ENCODE measurements at places on chromosomes 2 and 18.

GRCh38 chr2:176851889-176852483 is 360.6 kb upstream of the HNRNPA3 start:
- DNase-seq = no peak

GRCh38 chr18:39167990-39168389 is 1602.4 kb upstream of the CELF4 start:
- no peak for DNase-seq

GRCh38 chr2:85694052-85695025 is at the start of gene GNLY:
Gene GNLY (plus strand): TSS chr2:85694358. CDS start chr2:85694419, 61 bp downstream.
- DNase-seq = no peak

GRCh38 chr18:48845174-48845573 is 105.6 kb downstream of the SMAD7 start:
- no peak for DNase-seq

DNA sequence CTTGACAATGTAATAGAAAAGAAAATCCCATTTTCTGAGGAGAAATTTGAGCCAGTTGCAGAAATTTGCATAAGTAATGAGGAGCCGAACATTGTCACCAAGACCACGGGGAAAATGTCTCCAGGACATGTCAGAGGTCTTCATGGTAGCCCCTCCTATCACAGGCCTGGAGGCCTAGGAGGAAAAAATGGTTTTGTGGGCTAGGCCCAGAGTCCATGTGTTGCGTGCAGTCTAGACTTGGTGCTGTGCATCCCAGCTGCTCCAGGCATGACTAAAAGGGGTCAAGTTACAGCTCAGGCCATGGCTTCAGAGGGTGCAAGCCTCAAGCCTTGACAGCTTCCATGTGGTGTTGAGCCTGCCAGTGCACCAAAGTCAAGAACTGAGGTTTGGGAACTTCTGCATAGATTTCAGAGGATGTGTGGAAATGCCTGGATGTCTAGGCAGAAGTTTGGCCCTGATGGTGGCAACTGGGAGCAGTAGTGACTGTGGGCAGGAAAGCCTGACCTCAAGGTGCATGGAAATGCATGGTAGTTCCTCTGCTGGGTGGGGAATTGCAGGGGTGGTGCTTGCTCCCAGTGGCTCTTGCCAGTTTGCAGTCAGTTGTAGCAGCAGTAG is 41.9 kb upstream of the CCDC195 start:
- no peak for DNase-seq

GRCh38 chr2:96868555-96869280 is 1.2 kb downstream of the SEMA4C start:
- no peak for DNase-seq

- DNase-seq = no peak
These were observed 285.4 kb upstream of the MGAT5 start for GRCh38 chr2:133968446-133968845.

GRCh38 chr18:7778181-7778580 is 211.1 kb downstream of the PTPRM start:
- DNase-seq = no peak

DNA sequence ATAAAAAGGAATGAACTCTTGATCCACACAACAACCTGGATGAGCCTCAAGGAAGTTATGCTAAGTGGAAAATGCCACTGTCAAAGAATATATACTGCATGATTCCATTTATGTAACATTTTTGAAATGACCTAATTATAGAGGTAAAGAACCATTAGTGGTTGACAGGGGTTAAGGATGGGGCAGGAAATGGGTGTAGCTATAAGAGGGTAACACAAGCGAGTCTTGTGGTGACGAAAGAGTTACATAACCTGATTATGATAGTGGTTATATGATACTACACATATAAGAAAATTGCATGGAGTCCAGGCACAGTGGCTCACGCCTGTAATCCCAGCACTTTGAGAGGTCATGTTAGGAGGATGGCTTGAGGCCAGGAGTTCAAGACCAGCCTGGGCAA is 346.6 kb upstream of the PKDCC start:
- no peak for DNase-seq
